ENCODE measurements at places on chromosomes 1 and 21.

GRCh38 chr1:92877792-92878191 lies 46.0 kb downstream of the RPL5 start:
- no peak for DNase-seq

GRCh38 chr1:154502066-154502743 lies at the start of the genes SHE and TDRD10:
Gene SHE, minus strand, starts transcription at chr1:154502412. Its CDS starts 386 bp downstream, at chr1:154502026.
Gene TDRD10, plus strand, starts transcription at chr1:154502219. Its CDS starts 4,685 bp downstream, at chr1:154506904.
- DNase-seq: no peak

DNA sequence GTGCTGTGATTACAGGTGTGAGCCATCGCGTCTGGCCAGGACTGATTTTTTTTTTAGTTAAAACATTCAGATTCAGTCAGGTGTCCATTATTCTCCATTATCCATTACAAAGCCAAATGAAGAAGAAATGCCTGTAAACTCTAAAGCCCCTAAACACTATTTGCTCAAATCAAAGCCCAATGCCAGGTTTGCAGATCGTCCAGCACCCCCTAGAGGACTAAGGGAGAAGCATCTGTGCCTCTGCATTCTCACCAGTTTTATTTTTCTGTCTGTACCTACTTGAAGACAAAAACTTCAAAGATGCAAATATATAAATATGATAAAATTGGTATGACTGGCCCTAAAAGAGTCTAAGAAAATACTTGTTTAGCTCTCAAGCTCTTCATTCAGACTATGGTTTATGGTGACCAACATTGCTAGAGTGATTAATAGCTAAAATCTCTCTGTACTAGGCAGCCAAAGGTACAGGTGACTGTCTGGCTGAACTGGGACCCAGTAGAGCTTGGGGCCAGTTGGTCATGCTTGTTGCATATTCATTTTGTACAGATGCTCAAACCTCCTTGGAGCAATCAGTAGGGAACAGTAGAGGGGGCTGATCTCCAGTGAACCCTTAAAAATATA lies 138.4 kb downstream of the SYT2 start:
- no peak for DNase-seq

- DNase-seq: no peak
Measured at GRCh38 chr1:114355240-114355639, 155.8 kb downstream of the TRIM33 start.

GRCh38 chr1:19006837-19007271 lies 50.4 kb upstream of the IFFO2 start:
- DNase-seq: no peak

- no peak for DNase-seq
Measured at GRCh38 chr1:240274569-240274968, 182.9 kb downstream of the FMN2 start.

DNA sequence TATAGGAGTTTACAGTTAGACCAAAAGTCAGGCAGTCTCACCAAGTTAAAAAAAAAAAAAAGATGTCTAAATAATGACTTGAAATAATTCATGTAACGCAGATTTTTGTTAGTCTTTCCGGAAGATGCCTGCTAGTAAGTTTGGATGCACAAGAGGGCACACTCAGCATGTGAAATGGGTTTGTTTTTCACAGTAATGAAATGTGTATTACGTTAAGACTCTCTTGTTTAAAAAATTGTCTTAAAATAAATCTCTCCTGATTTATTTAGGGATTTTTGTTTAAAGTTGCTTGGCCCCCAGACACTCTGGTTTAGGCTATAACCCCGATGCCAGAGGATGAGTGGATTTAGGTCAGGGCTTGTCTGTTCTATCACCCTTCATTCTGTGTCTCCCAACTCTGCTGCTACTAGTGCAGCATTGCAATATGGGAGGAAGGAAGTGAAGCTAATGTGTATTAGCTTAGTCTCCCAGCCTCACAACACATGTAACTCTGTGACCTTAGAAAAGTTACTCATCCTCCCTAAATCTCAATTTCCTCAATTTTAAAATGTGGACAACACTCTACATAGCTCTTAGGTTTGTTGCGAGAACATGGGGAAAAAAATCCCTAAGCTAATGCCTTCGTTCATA lies 25.7 kb downstream of the CTH start:
- no peak for DNase-seq

DNA sequence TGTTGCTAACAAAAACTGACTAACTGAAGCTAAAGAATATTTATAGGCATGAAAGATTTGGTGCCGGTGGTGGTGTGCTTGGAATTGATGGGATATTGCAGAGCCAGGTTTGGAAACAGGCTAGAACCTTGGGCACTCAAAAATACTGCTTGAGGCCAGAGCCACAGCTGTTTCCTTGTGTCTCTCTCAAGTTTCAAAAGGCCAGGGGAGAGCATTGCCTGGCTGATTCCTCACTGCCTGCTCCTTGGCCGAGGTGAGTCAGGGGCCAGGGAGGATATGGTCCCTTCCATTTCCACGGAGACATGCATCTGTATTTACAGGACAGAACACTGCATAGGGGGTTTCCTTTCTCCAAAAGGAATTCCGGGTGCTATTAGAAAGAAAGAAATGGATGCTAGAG lies 36.1 kb upstream of the IVNS1ABP start:
- DNase-seq: no peak

DNA sequence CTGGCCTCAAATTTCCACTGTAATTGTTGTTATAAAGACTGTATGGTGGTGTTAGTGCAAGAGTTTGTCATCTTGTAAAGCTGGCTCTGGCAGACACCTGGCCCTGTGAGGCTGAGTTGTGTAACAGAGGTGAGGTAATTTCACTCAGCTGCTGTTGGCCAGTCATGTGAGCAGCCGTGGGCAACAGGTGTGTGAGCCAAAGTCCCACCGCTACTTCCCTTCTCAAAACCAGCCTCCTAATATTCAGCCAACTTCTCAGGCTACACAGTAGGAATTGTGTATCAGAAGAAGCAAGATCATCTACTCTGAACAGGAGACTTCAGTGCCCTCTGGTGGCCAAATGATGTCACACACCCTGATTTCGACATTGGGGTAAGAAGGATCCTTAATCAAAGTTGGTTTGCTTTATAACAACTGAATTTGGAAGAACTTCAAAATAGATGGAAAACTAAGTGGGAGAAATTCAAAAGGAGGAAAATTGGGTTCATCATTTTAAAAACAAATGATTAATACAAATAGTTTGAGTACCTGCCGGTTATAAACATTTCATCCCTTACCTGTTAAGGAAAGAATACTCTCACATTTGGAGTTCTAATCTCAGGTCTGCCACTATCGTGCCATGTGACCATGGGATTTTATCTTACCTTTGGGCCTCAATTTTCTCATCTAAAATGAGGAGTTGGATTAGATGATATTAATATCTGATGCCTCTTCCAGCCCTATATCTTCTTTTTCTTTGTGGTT lies 2.6 kb upstream of the CREG1 start:
- peak; percentile 24 for DNase-seq

- no peak for DNase-seq
Measured at GRCh38 chr1:116111524-116112021, 374 bp downstream of the MAB21L3 start.

- DNase-seq: no peak
Measured at GRCh38 chr1:38848071-38848470, 11.5 kb downstream of the RRAGC start.

DNA sequence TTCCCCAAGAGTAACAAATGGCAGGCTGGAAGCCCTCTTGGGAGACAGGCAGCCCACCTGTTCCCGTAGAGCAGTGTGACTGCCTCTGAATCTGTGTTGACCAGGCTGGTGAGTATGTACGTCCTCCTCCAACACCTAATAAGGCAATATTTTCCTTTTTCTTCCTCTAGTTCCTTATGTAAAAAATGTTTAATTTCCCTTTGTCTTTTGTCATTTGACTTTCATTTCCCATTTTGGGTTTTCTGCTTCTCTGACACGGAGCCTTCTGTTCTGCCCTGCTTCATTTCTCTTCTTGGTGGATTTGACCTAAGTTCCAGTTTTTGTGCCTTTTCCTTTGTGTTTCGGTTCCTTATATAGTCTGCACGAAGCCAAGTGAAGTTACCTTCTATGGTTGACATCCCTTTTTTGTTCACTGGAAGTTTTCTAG lies 65.8 kb upstream of the ATF3 start:
- no peak for DNase-seq

GRCh38 chr1:51927029-51927428 lies 48.5 kb upstream of the NRDC start:
- DNase-seq: no peak

- DNase-seq: no peak
Measured at GRCh38 chr1:70415882-70416281, 4.8 kb downstream of the CTH start.

GRCh38 chr1:235632506-235633401 lies 16.8 kb downstream of the GNG4 start:
- DNase-seq: peak; percentile 57

GRCh38 chr1:211577277-211577818 lies 1.6 kb downstream of the SLC30A1 start:
- no peak for DNase-seq

DNA sequence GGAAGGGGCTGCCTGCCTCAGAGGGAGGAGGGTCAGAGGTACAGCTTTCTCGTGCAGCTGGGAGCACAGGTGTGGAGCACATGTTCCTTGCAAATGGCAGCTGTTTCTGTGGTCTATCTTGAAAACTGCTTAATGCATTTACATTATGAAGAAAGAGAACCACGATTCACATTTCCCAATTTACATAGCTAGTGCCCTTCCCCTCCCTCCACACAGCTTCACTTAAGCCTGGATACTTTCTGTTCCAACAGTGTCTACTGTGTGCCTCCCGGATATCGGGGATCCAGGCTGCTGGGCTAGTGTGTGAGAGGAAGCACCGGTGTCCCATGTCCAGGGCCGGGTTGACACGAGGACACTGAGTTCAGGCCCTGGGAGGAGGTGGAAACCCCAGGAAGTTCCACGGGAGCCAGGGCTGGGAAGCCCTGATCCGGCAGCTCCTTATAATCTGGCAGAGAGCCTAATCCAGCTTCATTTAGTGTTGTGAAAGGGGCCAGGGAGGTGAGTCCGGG lies 31.6 kb downstream of the TMCC2 start:
- DNase-seq: no peak

DNA sequence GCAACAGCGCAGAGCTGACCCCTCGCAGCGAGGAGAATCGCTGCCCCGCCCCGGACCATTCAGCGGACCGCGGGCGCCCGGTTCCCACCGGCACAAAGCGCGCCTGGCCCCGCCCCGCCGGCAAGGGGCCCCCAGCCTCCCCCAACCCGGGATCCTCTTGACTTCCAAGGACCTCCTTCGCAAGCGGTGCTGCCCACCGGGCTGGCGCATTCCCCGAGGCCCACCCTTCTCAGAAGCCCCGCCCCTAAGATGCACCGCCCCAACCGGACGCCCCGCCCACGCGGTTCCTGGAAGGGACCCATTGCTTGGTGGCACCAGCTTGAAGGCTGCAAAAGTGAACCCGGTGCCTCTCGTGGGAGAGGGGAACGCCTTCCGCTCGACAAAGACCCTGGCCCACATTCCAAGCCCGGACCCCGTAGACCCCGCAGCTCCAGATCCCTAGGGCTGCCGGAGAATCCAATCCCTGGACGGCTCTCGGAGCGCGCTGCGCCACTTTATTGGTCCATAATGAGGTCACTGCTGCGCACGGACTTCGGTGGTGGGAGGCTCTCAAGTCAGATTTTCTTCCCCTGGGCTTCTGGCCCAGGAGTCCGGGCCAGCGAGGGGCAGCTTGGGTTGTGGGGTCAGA lies 2.0 kb downstream of the HES3 start:
- no peak for DNase-seq

DNA sequence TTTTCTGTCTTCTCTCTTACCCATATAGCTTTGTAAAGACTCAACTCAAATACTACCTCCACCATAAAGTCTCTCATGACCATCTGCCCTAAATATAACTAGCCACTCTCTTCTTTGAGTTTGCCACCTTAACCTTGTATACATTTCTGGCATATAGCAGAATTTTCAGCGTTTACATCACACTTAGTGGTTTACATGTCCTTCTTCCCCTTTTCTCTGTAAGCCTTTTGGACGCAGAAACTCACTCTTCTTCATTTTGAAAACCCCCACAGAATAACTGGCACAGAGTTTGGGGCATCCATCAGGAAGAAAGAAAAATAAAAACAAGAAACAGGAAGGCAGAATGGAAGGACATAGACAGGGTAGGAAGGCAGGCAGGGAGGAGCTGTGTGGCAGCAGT lies 131.8 kb upstream of the DUSP10 start:
- no peak for DNase-seq

- no peak for DNase-seq
Measured at GRCh38 chr1:116182019-116182714, 71.0 kb downstream of the MAB21L3 start.

- DNase-seq: no peak
Measured at GRCh38 chr1:50251702-50252101, 143.0 kb downstream of the ELAVL4 start.

DNA sequence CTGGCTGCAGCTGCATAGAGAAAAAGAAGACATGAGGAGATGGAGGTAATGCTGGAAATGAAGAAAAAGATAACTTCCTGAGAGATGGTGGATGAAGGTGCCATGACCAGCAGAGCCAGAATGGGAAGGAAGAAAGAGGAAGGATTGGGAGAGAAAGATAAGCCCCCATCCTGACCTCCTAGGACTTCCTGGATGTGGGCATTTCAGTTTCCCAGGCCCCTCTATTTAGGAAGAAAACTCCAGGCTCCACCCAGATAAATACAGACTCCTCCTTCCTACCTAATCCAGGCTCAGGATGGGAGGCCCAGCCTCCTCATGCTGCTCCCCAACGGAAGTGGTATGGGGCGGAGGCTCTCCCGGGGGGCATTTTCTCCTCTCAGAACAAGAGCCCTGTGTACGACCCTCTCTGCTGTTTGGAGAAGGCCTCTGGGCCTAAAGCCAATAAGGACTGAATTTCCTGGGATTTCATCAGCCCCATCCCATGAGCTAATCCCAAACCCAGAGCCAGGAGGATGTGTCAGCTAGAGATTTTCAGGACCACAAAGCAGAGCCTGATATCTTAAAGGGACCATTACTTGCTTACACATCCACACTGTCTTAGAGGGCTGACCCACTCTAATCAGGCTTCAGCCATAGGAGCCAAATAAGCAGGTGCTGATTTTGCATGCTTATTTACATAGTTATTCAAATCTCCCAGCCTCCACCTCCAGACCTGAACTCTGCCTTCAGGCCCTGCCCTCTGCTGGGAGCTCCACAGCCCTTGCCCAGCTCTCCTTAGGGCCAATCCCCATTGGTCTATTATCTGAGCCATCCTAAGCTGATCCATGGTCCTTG lies 5.1 kb upstream of the ARHGEF2 start:
- DNase-seq: peak; percentile 97

GRCh38 chr1:76843821-76844464 lies 23.3 kb upstream of the ST6GALNAC5 start:
- no peak for DNase-seq

GRCh38 chr1:224881762-224882211 lies 47.7 kb upstream of the DNAH14 start:
- no peak for DNase-seq

DNA sequence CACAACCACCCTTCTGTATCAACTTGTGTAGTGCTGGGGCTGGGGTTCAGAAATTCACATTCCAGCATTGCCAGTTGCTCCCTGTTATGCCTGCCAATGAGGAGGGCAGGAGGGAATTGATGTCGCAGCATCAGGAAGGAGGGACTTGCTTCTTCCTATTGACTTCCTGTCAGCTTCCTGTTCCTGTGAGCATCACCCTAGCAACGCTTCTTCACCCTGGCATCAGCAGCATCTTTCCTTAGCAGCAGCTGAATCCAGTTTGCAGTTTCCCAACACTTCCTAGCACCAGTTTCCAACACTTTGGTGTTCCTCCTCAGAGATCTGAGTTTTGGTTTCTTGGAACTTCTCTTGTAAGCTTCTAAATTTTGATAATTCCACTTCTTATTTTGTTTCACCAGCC lies 8.9 kb upstream of the TRIM62 start:
- DNase-seq: no peak
